ENCODE measurements at places on chromosomes 6 and 20. TPM values are rescaled to one million over a fixed set of nuclear protein-coding genes. Genes with fewer than 3 reads are reported as not detected.

Gene PSORS1C2
- not detected for total RNA-seq

Gene ZC2HC1B
- total RNA-seq = not detected

Gene FAM162B
- total RNA-seq = not detected

Gene PABPC1L
- 59.4 TPM for total RNA-seq

Gene LBP
- not detected for total RNA-seq

Gene WFDC10B
- total RNA-seq = not detected

Gene SPATA25
- total RNA-seq = 0.84 TPM

Gene SIM1
- total RNA-seq = not detected

Gene CASS4
- 9.0 TPM for total RNA-seq

Gene KIF13A
- total RNA-seq = not detected

Gene BCAS4
- 10.6 TPM for total RNA-seq

Gene KCNK16
- not detected for total RNA-seq

Gene PTGIS
- total RNA-seq = 0.40 TPM

Gene TENT5A
- 2.0 TPM for total RNA-seq

Gene ARMH2
- 2.3 TPM for total RNA-seq

Gene ABHD16A
- total RNA-seq = 54.1 TPM

Gene MLIP
- total RNA-seq = not detected

Gene PLAGL2
- total RNA-seq = 22.8 TPM

Gene SERPINB6
- 9.1 TPM for total RNA-seq

Gene SMLR1
- total RNA-seq = not detected

Gene KCNK17
- not detected for total RNA-seq

Gene ELOVL4
- total RNA-seq = 0.79 TPM

Gene DDO
- not detected for total RNA-seq

Gene SLC22A2
- not detected for total RNA-seq

Gene CD24
- total RNA-seq = 0.31 TPM

Gene TMC2
- total RNA-seq = not detected

Gene PAX1
- total RNA-seq = not detected

Gene TMEM217
- total RNA-seq = 1.3 TPM

Gene PPP1R16B
- total RNA-seq = 67.4 TPM

Gene DEFB132
- total RNA-seq = not detected

Measured in activated CD4-positive, alpha-beta T cell treated with anti-CD3 and anti-CD28 coated beads, Interleukin-2, amount 10 ng/mL, durations not matched to agents 7 days and 5 days (primary cell).